ENCODE measurements at places on chromosomes 2 and 18.

DNA sequence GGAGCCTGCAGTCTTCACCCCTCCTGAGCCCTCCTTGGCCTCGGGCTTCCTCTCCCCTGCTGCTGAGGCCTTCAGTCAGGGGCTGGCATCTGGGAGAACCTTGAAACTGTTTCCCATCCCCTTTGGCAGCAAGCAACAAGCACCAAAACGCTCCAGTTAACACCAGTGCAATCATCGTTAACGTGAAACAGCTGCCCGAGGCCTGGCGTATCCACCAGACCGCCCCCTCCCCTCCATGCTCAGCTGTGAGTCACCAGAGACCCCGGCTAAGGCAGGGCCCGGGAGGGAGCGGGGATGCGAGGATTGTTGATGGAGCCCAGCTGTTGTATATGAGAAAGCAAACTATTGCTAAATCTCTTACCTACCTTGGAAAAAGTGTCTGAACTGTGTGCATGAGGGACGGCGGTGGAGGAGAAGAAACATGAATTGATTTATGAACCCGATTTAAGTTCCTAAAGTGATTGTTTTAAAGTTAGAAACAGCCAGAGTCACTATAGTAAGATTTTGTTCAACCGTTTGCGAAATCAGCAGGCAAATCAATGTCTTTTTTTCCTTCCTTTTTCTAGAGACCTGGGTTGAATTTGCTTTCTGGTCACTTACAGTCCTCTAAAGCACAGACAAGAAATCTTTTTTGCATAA, 5.2 kb downstream of the ZFP36L2 start:
- DNase-seq: no peak

- peak; percentile 8 for DNase-seq
Measured at GRCh38 chr2:54106631-54107454, 8.6 kb upstream of the ACYP2 start.

DNA sequence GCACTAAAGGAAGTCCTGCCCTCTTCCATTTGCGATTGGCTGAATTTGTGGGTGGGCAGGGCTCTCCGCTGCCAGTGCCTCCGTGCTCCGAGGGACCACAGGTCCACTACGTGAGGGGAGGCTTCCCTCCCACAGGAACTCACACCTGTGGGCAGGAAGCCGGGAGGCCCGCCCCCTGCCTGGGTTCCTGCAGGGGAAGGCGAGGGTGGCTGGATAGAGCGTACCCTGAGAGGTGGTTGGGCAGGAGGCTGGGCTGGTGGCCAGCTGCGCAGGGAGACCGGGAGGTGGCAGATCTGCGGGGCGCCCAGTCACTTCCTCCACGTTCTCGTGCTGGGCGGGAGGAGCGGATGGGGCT, 47.0 kb upstream of the PTH2R start:
- DNase-seq: no peak

GRCh38 chr18:31099450-31100230, 2.6 kb downstream of the DSC2 start:
- DNase-seq: no peak

DNA sequence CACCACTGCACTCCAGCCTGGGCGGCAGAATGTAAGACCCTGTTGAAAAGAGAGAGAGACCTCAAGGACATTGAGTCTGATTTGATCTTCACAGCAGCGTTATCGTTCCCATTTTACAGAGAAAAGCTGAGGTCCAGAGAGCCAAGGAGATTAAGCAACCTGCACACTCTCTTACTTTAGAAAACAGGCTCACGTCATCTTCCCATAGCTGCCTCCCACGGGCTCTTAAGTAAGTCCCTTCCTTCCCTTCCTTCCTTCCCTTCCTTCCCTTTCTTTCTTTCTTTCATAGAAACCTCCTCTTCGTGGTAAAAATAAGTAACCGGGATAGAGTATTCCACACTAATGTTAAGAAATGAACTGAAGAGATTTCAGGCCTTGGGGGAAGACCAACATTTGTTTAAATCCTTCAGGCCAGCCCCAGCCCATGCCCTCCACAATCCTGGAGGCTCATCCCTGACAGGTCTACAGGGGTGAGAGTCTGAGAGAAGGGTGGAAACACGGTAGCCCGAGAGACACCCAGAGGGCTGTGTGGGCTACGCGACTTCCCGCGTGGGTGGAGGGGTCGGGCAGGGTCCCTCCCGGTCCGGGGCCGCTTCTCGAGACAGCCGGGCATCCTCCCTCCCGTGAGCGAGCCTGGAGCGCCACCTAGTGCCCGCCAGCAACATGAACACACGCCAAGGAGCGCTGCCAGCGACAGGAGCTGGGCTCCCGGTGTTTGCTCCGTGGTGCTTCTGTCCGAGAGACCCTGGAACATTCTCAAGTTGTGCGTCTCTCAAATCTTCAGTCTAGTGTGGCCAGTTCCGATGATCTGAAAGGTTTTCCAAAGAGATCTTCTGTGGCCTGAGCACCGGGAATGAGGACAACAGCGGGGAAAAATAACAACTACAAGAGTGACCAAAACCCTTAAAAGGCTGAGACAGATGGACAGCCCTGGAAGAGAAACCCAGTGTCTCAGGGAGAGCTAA, 160.3 kb downstream of the INO80D start:
- peak; percentile 38 for DNase-seq
